Renal pelvis (tissue), 12 donors: ENCODE measurements at places on chromosomes 1 and 21. TPM values are rescaled to one million over a fixed set of nuclear protein-coding genes. Genes with fewer than 3 reads are reported as not detected.
A peak's percentile ranks its signal among the peaks of the same experiment; 100 is the strongest.

DNA sequence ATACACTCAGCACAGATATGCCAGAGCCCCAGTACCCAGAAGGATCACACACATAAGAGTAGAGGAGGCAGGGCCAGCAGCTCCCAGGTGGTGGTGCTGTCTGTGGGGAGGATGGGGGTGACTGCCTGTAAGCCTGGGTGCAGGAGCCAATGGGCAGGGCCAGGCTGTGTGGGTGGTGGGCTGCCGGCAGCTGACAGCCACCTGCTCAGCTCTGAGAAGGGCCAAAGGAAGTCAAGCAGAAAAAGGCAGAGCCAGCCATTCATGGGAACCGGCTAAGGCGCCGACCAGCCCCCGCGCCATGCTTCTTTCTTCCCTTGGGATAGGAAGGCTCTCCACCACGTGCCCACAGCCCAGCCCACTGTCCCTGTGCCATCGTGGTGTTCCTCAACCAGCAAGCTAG is 14.1 kb downstream of the PIK3C2B start:
- DNase-seq, result peak; percentile 74

DNA sequence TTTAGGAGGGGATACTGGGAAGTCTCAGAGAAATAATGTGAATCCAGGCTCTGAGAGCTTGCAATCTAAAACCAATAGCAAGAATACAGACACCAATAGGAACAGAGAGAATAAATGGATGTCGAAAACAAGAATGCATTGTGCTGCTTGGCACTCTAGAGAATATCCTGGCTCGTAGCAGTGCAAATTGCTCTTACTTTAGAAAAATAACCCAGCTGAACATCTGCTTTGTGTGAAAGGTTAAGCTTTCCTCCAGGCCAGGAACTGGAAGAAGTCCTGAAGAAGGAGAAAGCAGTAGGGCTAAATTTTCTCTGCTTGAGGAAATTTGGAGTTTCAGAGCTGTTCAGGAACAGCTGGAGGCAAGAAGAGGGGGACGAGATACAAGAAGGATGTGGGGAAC is 382.3 kb downstream of the HHIPL2 start:
- no peak for DNase-seq

- no peak for DNase-seq
These were observed 10.8 kb downstream of the SCNN1D start for GRCh38 chr1:1291023-1291528.

- no peak for DNase-seq
These were observed 180.4 kb upstream of the GALNT2 start for GRCh38 chr1:229886636-229887035.

DNA sequence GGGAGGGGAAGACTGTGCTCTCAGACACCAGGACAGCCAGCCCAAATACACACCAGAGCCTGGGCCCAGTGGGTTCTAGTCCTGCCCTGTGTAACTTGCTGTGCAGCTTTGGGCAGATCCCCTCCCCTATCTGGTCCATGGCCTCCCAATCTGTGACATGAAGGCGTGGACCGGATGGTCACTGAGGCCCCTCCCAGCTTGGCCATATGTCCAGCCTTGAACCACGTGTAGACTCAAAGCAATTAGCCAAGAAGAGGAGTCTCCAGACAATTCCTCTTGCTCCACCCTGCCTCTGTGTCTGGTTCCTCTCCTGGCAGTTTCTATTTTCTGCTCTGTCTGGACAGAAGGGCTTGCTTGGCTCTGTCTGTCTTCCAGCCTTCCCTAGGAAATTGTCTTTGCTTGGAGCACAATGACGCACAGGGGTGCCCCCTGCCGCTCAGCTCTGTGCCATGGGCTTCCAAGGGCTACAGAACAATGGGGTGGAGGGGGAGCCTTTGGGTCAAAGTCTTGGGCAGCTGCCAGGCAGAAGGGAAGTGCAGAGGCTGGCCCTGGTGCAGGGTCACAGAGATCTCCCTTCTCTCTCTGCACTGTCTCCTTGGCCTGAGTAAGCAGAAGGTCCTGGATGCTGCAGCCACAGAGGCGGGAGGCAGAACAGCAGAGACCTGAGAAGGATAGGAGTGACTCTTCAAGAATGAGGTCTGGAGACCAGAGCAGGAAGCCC is 66.1 kb downstream of the TENT5C start:
- DNase-seq, result no peak

- no peak for DNase-seq
These were observed 78.2 kb upstream of the F3 start for GRCh38 chr1:94619731-94620130.

GRCh38 chr21:38992737-38993136 is 187.0 kb downstream of the ETS2 start:
- no peak for DNase-seq

GRCh38 chr1:160781186-160781766 is 14.7 kb upstream of the LY9 start:
- peak; percentile 59 for DNase-seq

GRCh38 chr1:157173900-157174410 is 35.8 kb upstream of the ETV3 start:
- DNase-seq, result no peak

DNA sequence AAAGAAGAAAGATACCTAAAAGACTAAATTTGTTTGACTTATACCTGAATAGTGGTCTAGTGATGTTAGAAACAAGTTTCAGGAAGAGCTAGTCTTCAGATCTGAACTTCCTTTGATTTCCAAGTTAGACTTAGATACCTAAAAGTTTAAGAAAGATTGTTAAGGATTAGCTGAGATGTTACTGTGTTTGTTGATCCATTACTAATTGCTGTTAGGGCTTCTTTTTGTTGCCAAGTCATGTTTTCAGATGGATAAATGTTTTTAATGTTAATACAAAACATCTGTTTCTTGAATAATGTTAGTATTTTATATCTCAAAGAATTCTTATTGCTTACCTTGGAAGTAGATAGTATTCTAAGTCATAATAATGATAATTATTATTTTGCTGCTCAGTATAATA is 11.6 kb downstream of the GNAI3 start:
- DNase-seq, result no peak

GRCh38 chr1:16145030-16145661 is 10.7 kb downstream of the EPHA2 start:
- no peak for DNase-seq

- no peak for DNase-seq
These were observed 24.5 kb upstream of the GLIS1 start for GRCh38 chr1:53763461-53763860.

GRCh38 chr21:16751695-16752474 is 761.0 kb upstream of the CXADR start:
- no peak for DNase-seq

- DNase-seq, result no peak
These were observed 72.8 kb downstream of the SELENOF start for GRCh38 chr1:86841116-86841515.

- no peak for DNase-seq
These were observed 58.1 kb upstream of the ANGPTL1 start for GRCh38 chr1:178928976-178929375.

DNA sequence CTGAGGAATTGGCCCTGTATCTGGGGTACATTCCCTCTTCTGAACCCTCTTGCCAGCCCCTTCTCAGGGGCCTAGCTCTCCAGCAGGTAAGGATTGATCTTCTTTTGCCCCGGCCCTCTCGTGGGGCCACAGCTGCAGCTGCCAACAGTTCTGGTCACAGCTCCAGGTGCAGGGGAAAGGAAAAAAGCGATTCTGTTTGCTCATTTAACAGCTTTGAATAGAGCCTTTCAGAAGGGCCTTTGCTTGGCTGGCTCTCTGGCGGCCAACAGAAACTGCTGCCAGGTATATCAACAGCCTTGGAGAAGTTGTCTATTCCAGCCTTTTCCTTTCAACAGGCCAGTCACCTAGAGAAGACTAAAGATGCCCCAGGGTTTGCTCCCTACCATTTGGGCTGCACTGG is 16.1 kb upstream of the FMOD start:
- no peak for DNase-seq

DNA sequence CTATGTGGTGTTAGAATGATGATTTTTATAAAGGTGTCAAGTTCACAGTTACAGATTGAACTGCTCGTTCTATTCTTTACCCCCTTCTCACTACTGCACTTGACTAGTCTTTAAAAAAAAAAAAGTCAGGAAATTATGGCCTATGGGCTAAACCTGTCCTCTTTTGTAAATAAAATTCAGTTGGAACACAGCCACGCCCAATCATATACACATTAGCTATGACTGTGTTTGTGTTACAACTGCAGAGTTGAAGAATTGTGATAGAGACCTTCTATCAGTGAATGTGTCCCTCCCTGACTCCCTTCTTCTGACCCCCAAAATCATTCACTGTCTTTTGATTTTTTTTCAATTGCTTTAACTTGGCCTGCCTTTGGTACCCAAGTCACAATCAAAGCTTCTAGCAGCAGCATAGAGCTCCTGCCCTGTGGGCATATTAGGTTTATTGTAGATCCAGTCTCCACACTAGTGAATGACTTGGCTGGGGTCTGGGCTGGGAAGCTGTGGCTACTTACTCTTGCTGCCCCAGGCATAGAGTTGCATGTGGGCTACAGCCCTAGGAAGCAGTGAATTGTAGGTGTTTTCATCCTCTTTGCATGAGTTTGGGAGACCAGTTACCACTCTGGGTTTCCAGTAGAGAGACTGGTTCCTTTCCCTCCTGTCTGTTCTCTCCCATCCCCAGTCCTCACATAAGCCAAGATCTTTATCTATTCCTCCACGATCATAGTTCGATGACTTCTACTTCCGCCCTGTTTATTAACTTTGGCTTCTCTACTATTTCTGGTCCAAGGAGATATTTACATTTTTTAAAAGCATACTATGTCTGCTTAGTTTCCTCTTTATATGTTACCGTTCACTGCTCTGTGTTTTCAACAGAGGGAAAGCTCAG is 249.9 kb downstream of the FMN2 start:
- DNase-seq, result no peak

GRCh38 chr1:56712150-56712549 is 67.0 kb downstream of the PRKAA2 start:
- no peak for DNase-seq

GRCh38 chr1:175209493-175209921 is 16.9 kb upstream of the KIAA0040 start:
- no peak for DNase-seq

- peak; percentile 70 for DNase-seq
These were observed 20.3 kb upstream of the TBX19 start for GRCh38 chr1:168260393-168260792.

DNA sequence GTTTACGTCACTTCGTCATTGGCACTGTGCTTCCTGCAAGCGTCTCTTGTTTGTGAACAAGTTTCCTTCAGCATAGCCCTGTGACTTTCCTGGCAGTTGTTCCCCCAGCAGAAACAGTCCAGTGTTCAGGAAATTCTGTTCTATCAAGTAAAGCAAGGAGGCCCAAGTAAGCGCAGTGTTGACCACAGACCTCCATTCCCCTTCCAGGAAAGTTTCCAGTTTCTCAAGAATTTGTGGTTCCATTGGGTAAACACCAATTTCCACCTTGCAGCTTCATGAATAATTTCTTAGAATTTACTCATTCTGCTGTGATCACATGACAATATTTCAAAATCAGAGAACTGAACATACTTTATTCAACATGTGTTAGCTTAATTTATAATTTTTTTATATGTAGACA is 88.5 kb upstream of the ETV3 start:
- DNase-seq, result no peak

DNA sequence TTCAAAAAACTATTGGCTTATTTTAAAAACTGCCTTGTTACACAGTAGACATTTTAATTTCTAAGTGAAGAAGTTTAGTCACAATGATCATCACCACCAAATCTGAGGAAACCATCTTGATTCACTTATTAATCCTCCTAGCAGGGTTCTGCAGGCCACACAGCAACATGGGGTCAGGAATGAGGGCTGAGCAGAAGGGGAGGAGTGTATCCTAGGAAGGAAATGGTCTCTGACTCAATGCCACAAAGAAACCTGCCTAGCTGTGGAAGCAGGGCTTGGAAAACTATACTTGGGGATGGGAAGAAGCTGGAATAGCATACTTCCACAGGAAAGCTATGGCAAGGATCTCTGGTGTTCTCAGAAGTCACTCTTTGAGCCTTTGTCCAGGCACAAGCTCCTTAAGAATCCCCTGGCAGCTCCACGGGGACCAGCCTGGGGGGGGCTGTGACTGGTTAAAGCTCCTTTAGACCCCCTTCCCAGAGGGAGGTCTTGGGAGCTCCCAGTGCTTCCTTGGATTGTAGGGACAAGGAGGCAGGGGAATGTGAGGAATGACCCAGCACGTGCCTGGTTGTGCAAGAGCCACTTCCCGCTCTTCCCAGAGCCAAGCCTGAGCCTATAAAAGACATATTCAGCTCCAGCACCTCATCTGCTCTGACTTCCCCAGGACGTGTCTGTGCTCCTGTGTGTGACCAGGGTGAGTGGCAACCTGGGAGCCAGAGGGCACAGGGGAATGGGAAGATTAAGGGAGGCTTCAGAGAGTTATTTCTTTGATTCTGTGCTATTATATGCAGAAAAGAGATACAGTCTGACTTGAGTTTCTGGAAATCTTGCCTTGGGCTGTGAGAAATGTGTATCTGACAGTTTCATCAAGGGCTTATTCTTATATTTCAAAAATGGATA is at the start of gene LCE2A:
TSS of gene LCE2A (plus strand) at position 645 of the 900 bp plus-strand sequence. CDS start 557 bp downstream, outside the sequence.
- no peak for DNase-seq

DNA sequence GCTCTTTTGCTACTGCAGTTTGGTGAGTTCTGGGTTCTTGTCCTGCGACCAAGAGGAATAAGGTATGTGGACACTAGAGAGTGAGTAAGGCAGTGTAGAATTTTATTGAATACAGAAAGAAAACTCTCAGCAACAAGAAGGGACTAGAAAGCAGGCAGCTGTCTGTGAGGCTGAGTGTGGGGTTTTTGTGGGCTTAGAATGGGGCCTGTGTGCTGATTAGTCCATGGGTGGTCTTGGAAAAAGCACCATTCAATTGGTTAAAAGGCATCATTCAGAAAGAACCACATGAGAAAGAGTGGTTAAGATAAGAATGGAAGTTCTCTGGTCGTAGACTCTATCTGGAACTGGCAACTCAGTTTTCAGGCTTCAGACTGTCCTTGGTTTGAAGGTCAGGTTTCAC is 298.8 kb downstream of the TGFB2 start:
- no peak for DNase-seq

DNA sequence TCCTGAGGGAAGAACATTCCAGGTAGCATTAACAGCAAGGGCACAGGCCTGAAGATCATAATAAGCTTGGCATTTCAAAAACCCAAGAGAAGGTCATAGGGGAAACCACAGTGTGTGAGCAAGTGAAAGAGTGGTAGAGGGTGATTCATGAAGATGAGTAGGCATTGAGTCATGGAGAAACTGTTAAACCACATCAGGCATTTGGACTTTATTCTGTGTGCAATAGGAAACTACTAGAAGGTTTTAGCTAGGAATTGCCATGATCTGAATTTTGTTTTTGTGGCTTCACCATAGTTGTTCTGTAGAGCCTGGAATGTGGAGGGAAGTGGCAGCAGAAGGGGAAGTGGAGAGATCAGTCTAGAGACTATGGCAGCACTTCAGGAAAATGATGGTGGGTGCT is 359.0 kb upstream of the PTBP2 start:
- DNase-seq, result no peak

- DNase-seq, result no peak
These were observed 134.7 kb downstream of the PSMG1 start for GRCh38 chr21:39048574-39048973.

ERVH48-1 gene
- polyA plus RNA-seq, result 0.92 TPM

ARHGEF2 gene
- polyA plus RNA-seq, result 77.3 TPM

PBX1 gene
- 139 TPM for polyA plus RNA-seq

DIRAS3 gene
- polyA plus RNA-seq, result 3.9 TPM

GBP7 gene
- 0.20 TPM for polyA plus RNA-seq

DIO1 gene
- polyA plus RNA-seq, result 5.4 TPM

MACO1 gene
- polyA plus RNA-seq, result 24.3 TPM

BCL2L15 gene
- 1.2 TPM for polyA plus RNA-seq

BLACAT1 gene
- polyA plus RNA-seq, result 3.7 TPM

FAM167B gene
- 10.5 TPM for polyA plus RNA-seq
